Osteocyte (in vitro differentiated cells): ENCODE measurements at places on chromosomes 4 and X. TPM values are rescaled to one million over a fixed set of nuclear protein-coding genes. Genes with fewer than 3 reads are reported as not detected.

Gene FHIP1A
- 0.86 and 0.94 TPM in 2 replicates for total RNA-seq

- no peak for DNase-seq
Measured at GRCh38 chr4:149465955-149466354, 349.7 kb downstream of the IQCM start.

- no peak for DNase-seq
Measured at GRCh38 chrX:119826399-119826959, 26.3 kb downstream of the UPF3B start.

Gene CYBB
- not detected in 2 replicates for total RNA-seq

DNA sequence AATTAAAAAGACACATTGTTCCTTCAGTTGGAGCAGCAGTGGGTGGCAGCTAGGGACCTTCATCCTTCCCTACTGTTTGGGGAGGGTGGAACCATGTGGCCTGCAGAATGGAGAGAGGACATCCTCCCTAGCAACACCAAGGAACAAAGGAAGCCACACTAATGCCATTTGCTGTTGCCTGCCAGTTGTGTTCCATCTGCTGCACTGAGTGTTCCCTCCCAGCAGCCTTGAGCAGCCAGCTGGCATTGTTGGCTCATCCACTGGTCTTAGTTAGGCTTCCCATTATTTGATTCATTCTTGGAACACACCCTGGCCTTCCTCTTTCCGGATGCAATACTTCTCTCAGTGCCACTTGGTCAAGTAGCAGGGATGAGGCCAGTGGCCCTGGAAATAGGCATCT is 25.0 kb upstream of the HMGB3 start:
- no peak for DNase-seq

- no peak for DNase-seq
Measured at GRCh38 chr4:73344106-73344505, 60.0 kb upstream of the ALB start.

GRCh38 chr4:144816668-144817067 is 170.7 kb downstream of the HHIP start:
- DNase-seq, result no peak

Gene PALLD
- total RNA-seq, result 396 and 397 TPM in 2 replicates

Gene NXT2
- total RNA-seq, result 13.2 and 13.8 TPM in 2 replicates

DNA sequence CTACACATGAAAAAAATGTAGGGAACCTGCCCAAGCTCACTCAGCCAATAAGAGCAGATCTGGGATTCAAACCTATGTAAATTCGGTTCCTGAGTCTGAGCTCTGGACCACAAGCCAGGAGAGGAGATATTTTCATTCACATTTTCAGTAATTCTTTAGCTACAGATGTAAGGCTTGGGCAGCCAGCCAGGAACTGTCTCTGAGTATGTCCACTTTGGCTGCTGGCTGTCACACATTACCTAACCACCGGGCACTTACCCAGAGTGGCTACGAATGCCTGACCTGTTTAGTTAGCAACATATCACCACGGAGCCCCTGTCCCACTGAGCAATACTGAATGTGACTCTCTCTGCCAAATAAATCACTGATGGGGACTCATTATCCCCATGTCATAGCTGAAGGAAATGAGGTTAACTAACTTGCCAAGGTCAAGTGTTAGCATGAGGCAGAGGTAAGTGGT is 15.3 kb downstream of the USP46 start:
- no peak for DNase-seq

Gene DCAF8L2
- not detected in 2 replicates for total RNA-seq

Gene MAOB
- total RNA-seq, result not detected in 2 replicates

DNA sequence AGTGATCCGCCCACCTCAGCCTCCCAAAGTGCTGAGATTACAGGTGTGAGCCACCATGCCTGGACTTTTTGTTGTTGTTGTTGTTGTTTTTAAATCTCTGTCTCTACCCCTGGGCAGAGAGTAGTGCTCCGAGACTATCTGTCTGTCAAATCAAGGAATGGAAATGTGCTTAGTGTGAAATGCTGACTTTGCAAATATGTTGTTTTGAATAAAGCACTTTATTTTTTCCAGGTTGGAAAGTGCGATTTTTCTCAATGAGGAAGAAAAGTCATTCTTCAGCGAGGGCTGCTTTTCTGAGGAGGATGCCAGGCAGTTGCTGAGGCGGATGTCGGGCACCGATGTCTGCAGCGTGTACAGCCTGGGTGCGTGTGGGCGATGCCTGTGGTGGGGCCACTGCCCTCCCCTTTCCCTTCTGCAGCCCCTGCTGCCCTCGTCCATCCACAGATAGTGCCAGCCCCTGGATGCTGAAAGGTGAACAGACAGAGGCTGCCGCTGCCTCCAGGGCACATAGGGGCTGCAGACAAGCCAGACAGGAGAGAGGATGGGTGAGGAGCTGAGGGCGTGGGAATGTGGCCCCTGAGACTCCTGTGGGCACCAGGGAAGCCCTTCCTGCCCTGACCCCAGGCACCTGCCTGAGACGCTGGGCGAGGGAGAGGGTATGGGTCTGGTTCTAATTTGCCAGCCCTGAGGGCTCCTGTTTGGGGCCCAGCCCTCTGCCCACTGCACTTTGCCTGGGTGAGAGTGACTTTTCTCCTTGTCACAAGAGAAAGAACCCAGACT is 23.7 kb downstream of the SH3TC1 start:
- no peak for DNase-seq

DNA sequence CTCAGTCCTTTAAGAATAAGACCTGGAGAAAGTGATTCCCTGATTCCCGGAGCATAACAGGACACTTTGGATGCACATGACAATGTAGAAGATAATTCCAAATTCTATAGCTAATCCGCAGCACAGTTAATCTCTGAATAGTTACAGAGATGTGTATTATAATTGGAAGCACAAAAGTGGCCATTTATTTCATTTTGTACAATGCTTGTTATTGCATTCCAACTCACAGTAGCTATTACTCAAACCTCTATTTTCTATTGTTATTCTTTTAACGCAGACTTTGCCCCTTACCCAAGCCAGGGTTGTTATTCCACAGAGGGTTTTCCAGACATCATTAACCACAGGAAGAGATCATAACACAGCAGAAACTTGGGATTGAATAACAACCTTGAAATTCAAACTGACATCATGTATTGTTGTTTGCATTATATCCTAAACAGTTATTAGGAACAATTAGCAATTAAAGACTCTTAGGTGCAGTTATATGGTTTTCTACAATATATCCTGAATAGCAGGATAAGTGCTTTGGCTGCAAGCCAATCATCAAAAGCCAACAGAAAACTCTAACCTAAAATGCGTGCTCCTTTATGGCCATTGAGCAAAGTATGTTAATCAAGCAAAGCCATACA is 984.0 kb upstream of the TENM3 start:
- no peak for DNase-seq

DNA sequence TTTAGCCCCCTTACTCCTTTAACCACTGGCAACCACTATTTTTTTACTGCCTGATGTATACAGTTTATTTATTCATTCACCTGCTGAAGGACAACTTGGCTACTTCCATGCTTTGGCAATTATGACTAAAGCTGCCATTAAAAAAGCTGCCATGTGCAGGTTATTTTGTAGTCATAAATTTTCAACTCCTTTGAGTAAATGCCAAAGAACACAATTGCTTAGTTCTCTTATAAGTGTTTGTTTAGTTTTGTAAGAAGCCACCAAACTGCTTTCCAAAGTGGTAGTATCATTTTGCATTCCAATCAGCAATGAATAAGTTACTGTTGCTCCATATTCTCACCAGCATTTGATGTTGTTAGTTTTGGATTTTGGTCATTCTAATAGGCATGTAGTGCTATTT is 1831.8 kb downstream of the PCDH7 start:
- no peak for DNase-seq

DNA sequence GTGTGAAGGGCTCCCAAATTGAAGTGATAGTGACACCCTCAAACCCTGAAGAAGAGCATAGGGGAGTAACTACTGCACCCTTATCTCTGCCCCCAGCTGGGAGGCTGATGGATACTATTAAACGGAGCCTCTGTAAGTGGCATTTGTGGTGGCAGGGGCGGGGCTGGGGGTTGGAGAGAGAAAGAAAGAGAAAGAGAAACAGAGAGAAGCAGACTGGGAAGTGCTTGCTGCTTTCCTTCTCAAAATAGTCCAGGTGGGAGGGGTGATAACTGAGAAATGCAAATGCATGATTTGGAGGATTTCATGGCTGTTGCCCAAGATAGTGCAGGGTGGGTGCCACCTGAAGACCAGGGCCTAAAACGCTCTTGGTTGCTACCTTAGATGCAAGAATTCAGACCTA is 253.5 kb upstream of the GATB start:
- DNase-seq, result no peak

- DNase-seq, result no peak
Measured at GRCh38 chr4:147941373-147941772, 209.5 kb downstream of the ARHGAP10 start.

DNA sequence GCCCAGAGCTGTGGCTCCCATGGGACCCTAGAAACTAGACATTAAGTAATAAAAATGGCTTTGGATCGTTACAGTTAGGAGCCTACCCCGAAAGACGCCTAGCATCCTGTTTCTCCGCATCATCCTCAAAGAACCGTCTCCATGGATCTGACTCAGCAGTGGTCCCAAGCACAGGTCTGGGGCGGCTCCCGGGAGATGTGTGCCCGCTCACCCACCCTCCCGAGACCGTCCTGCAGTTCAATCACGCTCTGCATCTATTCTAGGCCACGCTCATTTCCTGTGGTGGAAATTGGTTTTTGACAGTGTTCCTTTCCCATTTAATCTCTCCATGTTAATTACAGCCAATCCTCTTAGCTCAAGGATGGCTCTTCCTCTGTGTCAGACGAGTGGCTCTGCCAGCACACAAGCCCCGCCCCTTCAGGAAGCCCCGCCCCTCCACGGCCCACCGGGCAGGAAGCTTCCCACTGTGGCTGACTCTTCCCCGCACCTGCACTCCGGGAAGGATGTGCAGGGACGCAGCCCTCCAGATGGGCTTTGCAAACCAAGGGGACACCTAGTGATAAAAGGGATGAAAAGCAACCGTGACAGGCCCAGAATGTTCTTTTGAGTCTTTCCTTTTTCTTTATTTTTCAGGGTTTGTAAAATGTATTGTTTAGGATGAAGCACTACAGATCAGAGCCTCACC is 34.5 kb upstream of the HELT start:
- DNase-seq, result no peak

- DNase-seq, result no peak
Measured at GRCh38 chr4:159463235-159463634, 360.4 kb downstream of the RAPGEF2 start.

- no peak for DNase-seq
Measured at GRCh38 chrX:74505437-74505836, 84.1 kb downstream of the SLC16A2 start.

DNA sequence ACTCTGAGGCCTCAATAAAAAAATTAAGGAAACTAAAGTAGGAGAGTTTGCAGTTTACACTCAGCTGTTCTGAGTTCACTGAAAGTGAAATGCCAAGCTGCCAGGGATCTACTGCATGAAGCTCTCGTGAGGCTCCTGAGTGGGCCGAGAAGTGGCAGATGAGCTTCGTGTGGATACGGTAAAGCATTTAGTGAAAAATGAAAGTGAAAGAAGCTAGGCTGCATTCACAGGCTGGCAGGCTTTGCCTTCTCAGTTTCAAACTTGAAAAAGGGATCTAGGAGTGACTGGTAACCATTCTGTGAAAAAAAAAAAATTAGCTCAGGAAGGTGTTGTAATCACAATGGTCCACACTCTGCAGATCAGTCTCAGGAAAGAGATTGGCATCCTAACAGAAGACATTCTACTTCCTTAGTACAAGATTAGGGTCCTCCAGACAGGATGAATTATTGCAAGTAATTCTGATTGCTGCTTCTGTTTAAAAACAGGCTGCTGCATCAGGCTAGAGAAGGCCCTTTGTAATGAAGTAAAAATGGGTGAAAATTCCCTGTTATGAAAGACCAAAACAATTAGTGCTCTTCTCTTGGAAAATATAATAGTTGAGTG is 679.9 kb downstream of the RPA4 start:
- DNase-seq, result no peak

GRCh38 chr4:173009129-173009823 is 159.3 kb upstream of the GALNT7 start:
- DNase-seq, result no peak

Gene SMIM14
- 67.1 and 73.5 TPM in 2 replicates for total RNA-seq

DNA sequence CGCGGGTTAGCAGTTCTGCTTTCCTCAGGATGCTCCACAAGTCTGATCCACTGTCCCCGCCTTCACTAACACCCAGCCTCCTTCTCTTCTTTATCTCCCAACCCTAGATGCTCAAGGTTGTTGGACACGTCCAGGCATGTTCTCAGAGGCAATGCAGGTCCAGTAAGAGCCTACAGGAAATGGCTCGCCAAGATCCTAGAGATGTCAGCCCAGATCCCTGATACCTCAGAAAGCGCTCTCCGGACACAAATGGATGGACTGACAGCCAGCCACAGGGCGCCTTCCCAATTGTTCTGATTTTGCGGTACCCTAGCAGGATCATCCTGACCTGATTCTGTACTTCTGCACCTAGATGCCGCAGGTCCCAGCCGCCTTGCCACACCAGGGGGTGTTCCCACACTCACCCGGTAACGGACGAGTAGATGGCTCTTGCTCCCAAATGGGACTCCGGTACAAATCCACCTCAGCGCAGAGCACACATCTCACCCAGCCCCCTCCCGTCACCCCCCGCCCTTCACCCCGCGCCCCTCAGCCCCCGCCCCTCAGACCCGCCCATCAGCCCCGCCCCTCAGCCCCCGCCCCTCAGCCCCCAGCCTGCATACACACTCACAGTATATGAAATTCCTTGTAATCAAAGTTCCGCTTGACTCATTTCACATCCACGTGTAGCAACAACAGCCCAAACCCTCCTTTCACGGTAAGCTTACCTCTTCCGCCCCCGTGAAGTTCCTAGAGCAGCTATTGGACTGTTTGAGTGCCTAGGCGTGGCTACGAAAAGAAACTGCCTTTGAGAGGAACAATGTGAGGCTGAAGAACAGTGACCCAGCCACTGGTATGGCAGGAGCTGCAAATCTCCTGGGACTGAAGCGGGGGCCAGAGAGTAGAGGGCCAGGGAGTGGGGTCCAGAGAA is at the start of gene EDA2R:
Gene EDA2R, minus strand, starts transcription at position 488 of the 910 bp plus-strand sequence. CDS start 23,058 bp downstream, outside the sequence.
- no peak for DNase-seq

DNA sequence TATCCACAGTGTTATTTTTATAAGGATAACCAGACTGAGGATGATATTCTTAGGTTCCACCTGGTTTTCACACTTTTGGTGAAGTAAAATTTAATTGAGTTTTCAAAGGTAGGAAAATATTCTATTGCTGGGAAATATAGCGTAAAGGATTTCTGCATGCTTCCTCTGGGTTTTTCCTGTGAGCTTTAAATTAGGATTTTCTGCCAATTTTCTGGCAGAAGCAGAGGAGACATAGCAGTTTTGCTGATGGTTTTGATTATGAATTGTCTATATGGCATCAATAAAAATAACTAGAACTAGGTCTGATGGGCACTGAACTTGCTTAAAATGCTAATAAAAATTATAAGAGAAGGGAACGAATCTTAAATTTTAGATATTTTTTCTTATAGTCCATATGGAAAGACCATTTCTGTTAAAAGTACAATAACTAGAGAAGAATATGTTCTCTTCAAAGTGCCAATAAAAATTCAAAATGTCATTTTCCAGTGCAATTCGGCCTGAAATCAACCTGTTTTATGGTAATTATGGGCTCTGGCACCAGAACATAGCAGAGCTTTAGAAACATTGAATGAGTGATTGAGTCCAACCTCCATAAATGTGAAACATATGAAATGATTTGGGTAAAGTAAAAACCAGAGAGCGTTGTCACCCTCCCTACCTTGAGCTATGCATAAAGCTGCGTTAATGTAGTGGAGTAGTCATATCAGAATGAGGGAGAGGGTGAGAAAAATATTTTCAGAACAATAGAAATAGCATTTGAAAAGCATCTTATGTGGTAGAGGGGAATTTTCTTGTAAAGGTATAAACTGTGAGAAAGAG is 279.7 kb downstream of the SPRY1 start:
- no peak for DNase-seq

Gene IL9R
- not detected in 2 replicates for total RNA-seq

GRCh38 chr4:84385203-84385602 is 113.9 kb downstream of the NKX6-1 start:
- no peak for DNase-seq
